Right hindlimb (tissue), 1 donor: ENCODE measurements at places on chromosomes 7 and 10.

GRCh38 chr10:63363951-63364350 is 101.8 kb downstream of the JMJD1C start:
- no peak for DNase-seq

- no peak for DNase-seq
Measured at GRCh38 chr7:74175340-74175739, 1.2 kb downstream of the EIF4H start.

DNA sequence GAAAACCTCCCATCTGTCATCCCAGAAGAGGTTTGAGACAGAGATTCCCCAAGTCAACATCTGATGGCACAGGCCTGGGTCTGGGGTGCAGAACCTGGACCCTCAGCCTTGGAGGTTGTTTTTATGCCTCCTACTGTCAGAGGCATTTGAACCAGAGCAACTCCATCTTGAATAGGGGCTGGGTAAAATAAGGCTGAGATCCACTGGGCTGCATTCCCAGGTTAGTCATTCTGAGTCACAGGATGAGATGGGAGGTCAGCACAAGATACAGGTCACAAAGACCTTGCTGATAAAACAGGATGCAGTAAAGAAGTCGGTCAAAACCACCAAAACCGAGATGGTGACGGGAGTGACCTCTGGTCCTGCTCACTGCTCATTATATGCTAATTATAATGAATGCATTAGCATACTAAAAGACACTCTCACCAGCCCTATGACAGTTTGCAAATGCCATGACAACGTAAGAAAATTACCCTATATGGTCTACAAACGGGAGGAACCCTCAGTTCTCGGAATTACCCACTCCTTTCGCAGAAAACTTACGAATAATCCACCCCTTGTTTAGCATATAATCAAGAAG is 92.0 kb downstream of the ITGA8 start:
- DNase-seq, result no peak

- DNase-seq, result no peak
Measured at GRCh38 chr7:150736864-150737263, 354 bp upstream of the GIMAP5 start.

DNA sequence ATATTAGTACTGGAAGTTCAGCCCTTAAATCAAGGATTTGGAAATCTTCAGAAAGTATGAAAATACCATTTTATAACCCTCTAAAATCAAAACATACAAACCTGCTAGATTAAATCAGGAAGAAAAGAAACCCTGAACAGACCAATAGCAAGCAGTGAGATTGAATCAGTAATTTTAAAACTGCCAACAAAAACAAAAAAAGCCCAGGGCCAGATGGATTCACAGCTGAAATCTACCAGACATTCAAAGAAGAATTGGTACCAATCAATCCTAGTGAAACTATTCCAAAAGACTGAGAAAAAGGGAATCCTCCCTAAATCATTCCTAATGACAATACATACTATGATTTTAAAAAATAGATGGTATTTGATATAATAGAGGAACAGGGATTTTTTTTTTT is 70.1 kb downstream of the MCU start:
- no peak for DNase-seq

GRCh38 chr7:149330914-149331567 is 69.0 kb downstream of the ZNF783 start:
- DNase-seq, result no peak

DNA sequence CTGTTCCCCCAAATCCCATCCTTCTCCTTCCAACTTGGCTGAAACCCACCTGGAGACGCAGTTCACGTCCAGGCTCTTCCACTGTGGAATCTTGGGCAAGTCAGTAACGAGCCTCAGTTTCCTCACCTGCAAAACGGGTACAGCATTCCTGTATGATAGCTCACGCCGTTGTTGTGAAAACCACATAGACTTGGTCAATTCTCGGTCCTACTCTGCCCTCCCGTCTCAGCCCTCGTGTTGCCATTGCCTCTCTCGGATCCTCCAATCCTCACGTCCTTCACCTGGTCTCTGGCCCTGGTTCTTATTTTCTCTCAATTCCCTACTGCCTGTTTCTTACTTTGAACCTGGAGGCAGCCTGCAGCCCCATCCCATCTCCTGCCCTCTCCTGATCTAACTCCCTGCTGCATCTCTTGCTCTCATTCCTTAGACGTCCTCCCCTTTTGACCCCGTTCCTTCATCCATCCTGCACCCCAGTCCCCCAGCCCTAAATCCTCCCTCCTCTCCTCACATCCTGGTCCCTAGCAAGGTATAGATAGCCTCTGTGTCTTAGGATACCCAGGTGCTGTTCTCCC is 2.0 kb upstream of the MUC12 start:
- DNase-seq, result no peak

DNA sequence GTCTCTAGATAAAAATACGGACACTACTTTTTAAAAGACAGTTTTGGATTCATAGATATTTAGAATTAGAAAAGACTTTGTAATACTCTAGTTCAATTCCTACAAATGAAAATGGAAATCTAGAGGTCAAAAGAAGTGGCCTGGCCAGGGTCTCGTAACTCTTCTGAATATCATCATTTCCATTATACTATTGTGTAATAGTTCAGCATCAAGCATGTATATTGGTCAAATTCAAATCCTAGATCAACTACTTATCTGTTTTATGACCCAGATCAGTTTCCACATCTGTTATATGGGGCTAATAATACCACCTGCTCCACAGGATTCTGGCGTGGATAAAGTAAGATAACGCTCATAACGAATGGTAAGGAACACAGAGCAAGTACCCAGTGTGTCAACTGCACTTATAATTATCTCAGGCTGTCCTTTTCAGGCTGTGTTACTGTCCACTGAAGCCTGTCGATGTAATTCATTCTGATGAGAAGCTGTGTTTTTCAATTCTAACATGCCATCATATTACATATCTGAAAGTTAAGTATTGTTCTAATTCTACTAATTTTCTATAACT is 54.3 kb downstream of the ARHGAP21 start:
- no peak for DNase-seq

- no peak for DNase-seq
Measured at GRCh38 chr10:114711869-114712250, 53.8 kb upstream of the ABLIM1 start.

DNA sequence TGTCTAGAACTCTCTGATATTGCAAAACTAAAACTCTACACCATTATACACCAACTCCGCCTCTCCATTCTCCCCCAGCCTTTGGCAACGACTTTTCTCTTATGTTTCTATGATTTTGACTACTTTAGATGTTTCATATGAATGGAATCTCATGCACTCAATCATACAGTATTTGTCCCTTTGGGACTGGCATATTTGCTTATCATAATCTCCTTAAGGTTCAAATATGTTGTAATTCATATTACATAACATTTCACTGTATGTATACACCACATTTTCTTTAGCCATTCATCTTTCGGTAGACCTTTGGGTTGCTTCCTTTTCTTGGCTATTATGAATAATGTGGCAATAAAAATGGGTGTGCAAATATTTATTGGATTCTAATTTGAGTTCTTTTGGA is 164.4 kb downstream of the ARL4A start:
- no peak for DNase-seq

DNA sequence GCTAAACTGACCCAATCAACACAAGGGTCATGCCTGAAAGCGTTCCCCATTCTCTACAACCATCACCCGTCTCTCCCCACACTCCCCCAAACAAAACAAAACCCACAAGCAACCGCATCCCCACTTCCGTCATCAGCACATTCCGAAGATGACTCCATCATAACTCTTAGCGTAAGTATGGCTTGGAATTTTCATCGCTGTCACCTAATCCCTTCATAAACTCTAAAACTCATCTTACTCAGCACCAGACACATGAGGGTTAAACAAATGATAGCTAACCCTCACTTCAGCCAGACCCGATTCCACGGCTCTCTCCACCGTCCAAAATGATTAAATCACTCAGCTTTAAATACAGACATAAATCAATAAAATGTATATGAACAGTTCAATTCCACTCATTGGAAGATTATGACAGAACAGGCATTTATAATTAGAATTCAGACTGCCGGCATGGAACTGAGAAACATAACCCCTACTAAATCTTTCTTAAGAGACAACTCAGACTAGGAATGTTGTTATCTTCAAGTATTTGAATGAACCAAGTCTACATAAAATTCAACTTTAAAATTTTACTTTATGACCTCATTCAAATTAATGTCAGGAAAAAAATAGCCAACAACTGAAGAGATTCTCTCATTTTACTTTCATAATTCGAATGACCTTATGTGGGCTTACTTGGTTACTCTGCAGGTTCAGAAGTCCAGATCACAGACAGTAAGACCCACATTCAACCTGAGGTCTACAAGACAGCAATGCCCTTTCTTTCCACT is 215.9 kb downstream of the PARD3 start:
- DNase-seq, result no peak

DNA sequence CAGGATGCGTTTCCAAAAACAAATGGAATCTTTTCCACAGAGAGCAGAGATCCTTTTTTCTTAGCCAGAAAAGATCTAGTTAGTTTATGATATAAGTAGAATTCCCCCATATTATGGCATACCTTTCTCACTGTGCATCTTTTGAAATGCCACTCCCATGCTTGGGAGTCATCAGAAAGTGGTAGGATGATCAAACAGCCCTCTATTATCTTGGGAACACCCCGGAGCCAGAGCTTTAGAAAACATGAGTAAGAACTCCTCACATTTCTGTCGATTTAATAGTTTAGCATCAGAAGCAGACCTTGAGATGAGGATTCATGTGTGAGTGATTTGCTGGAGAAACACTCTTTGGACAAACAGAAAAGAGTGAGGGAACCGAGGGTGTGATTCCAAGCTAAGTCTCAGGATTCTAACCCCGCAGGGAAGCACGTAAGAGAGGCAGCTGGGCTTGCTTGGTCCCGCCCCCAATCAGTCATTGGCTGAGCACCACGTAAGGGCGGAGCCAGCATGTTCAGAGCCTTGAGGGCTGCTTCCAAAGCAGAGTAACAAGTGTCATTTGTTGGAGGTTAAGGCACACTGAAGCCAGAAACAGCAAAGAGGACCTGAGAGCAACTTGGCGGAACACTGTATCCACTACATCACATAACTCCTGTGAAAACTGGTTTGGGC is 43.7 kb upstream of the NXPH1 start:
- DNase-seq, result peak; percentile 50

- peak; percentile 77 for DNase-seq
Measured at GRCh38 chr7:75638594-75639070, 100.1 kb downstream of the HIP1 start.

- DNase-seq, result no peak
Measured at GRCh38 chr10:48527756-48528155, 77.1 kb downstream of the ARHGAP22 start.

DNA sequence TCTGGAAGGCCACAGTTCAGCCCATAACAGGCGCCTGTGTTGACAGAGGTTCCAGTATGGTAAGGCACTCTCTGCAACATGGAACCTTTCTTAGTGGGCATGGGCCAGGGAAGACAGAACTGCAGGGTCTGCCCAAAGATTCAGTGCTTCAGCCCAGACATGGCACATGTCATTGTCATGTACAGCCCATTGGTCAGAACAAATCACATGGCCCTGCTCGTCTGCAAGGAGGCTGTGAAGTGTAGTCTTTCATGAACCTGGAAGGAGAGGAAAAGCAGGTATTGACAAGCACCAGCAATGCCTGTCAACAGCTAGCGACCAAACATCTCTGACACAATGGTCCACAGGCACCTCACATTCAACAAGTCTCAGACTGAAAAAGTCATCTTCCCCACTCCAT is 30.4 kb upstream of the CHCHD3 start:
- DNase-seq, result no peak

- DNase-seq, result no peak
Measured at GRCh38 chr7:28076423-28077200, 104.0 kb downstream of the JAZF1 start.

GRCh38 chr7:112945046-112945445 is 141.6 kb downstream of the GPR85 start:
- no peak for DNase-seq

DNA sequence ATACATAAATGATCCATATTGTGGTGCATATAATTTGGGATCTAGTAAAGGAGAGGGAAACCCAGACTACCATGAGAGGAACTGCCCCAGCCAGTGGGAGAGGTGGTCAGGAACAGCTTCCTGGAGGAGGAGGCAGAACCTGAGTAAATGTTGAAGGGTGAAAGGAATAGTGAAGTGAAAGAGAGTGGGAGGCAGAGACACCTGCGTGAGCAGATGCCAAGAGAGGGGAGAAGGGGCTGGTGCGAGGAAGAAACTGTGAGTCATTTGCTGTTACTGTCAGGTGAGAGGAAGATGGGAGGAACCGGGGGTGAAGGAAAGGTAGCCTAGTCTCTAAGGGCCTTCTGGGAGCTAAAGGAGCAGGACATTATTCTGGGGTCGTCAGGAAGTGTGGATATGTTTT is 294.8 kb downstream of the GRID1 start:
- no peak for DNase-seq

- no peak for DNase-seq
Measured at GRCh38 chr10:122567056-122567660, 6.6 kb downstream of the DMBT1 start.

GRCh38 chr10:44627591-44628354 is 242.9 kb upstream of the CXCL12 start:
- DNase-seq, result no peak

- DNase-seq, result no peak
Measured at GRCh38 chr7:123024989-123025758, 29.7 kb upstream of the TAS2R16 start.

DNA sequence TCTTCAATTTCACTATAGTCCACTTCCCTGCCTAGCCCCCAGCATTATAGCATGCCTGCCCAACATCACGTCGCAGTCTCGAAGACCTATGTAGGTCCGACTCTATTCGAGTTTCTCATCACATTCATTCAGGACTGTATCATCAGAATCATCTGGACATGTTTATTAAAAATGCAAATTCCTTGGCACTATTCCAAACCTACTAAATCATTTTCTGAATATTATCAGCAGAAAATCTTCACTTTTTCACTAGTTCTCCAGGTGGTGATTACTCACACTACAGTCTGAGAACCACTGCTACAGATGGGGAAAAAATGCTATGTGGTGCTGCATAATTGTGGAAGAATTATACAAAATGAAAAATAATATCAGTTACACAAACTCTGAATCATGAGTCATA is 29.3 kb upstream of the ETV1 start:
- DNase-seq, result no peak

GRCh38 chr7:111787099-111787498 is 224.8 kb upstream of the IMMP2L start:
- no peak for DNase-seq

- no peak for DNase-seq
Measured at GRCh38 chr7:151361193-151361959, 19.8 kb downstream of the NUB1 start.

- DNase-seq, result peak; percentile 12
Measured at GRCh38 chr10:132111871-132112341, 46.2 kb downstream of the JAKMIP3 start.

- DNase-seq, result no peak
Measured at GRCh38 chr10:122413327-122413726, 38.8 kb downstream of the PLEKHA1 start.

GRCh38 chr10:17880601-17881000 is 71.1 kb upstream of the SLC39A12 start:
- DNase-seq, result no peak
